BE2C (cell line): ENCODE measurements at places on chromosomes 1 and 21.
A peak's percentile ranks its signal among the peaks of the same experiment; 100 is the strongest.

DNA sequence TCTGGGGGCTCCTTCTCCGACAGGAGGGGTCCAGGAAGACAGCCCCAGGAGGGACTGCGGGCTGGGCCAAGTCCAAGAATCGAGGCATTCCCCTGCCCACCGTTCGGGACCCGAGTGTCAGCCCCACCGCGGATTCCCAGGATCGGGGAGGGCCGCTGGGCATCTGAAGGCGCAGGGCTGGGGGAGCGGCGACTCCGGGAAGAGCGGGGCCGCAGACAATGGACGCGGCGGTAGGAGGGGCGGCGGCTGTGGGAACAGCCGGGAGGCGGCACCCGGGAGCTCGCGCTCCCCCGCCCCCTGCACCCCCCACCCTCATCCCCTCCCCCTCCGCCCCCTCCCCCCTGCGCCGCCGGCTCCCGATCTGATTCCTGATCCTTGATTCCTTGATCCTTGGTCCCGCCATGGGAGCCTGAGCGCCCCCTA is at the start of gene VANGL2:
Gene VANGL2 (plus strand): TSS at position 342 of the 423 bp plus-strand sequence. CDS start 15,274 bp downstream, outside the sequence.
- peak; percentile 91 for DNase-seq

GRCh38 chr21:38081708-38082107 is 165.5 kb upstream of the KCNJ6 start:
- DNase-seq = no peak

GRCh38 chr1:25907601-25908000 is 1.4 kb upstream of the STMN1 start:
- DNase-seq = no peak

GRCh38 chr1:172145656-172146055 is 274.8 kb upstream of the C1orf105 start:
- no peak for DNase-seq

DNA sequence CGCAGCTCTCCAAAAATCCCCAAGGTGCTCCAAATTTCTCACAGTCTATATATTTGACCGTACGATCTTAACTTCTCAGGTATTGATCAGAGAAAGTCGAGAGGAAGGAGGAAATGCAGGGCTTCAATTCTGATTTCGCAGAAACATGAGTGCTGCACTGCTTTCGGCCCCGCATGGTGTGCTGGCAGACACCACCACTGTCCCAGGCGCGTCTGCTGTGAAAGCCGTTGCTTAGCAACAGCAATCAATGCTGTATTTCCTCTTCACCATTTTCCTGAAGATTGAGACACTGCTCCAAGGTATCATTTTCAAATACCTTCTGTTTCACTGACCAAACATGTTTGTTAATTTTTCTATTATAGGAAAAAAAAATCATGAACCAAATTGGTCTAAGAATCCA is 296.3 kb downstream of the SMYD3 start:
- DNase-seq = peak; percentile 76
